ENCODE measurements at places on chromosomes 12 and 14. TPM values are rescaled to one million over a fixed set of nuclear protein-coding genes. Genes with fewer than 3 reads are reported as not detected.

DNA sequence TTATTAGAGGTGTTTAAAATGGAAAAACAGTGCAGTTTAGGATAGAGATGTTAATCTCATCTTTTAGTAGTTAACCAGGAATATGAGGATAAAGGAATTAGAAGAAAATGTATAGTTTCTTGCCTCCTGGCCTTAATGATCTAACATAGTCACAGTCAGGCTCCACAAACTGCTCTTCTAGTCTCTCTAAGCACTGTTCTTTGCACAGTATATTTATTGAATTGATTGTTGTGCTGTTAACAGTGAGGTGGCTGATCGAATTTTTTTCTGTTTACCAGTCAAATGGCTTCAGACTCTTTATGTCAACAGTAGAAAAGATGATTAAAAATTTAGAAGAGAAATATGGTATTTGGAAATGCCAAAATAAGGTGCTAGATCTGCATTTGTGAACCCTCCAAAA lies 37.8 kb downstream of the ATF7IP start:
- no peak for DNase-seq

Gene PCNX1
- total RNA-seq, result 15.0 TPM

- DNase-seq, result peak; percentile 36
Observed at GRCh38 chr14:102923201-102923924, 900 bp downstream of the AMN start.

- DNase-seq, result no peak
Observed at GRCh38 chr12:78009031-78009430, 178.3 kb downstream of the NAV3 start.

Gene NRIP2
- 0.20 TPM for total RNA-seq

DNA sequence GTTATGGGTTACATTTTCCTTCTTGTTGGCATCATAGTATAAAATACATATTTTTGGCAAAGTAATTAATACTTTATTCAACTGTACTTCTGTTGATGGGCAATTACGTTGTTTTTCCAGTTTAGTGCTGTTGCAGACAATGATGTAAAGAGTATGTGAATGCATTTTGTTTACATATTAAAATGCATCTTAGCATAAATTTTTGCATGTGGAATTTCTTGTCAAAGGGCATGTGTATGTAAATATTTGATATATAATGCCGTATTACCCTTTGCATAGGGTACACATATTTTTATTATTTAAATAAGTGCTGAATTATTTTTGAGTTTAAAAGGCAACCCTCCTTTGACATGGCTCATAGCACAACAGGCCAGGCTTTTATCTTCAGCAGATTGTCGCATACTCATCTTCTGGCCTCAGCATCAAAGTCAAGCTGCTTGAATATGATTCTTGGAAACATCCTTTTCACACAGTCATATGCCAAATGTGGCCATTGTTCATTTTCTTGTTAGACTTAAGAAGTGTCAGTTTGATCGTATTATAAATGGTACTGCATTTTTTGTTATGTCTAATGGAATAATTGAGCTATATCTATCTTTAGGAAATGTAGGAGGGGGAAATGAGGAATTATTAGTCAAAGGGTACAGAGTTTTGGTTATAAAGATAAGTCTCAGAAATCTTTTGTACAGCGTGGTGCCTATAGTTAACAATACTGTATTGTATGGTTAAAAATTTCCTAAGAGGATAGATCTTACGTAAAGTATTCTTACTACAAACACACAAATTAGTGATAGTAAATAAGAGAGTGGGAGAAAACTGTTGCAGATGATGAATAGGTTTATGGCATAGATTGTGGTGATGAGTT lies 138.5 kb downstream of the FUT8 start:
- no peak for DNase-seq

Gene TAS2R13
- total RNA-seq, result not detected
